GM12865 (cell line): ENCODE measurements at places on chromosomes 7 and 10.

- no peak for DNase-seq
These were observed 47.6 kb downstream of the GDI2 start for GRCh38 chr10:5765617-5766016.

DNA sequence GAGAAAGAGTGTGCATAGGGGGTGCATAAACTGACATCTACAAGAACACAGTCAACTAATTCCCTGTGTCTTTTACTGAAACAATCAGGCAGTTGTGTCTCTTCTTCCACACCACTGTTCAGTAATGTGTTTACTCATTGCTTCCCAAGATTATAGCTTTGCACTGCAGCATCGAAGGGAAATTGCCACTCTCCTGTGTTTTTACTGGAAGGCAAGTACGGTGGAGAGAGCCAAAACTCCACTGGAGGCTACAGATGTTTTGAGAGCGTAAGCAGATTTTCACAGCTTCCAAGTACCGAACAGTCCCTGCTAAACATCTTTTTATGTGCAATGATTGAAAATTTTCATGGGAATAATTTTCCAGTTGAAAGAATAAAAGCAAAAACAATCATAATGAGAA, 510.5 kb upstream of the AKR1E2 start:
- no peak for DNase-seq

- no peak for DNase-seq
These were observed 10.8 kb upstream of the GSDME start for GRCh38 chr7:24767878-24768569.

DNA sequence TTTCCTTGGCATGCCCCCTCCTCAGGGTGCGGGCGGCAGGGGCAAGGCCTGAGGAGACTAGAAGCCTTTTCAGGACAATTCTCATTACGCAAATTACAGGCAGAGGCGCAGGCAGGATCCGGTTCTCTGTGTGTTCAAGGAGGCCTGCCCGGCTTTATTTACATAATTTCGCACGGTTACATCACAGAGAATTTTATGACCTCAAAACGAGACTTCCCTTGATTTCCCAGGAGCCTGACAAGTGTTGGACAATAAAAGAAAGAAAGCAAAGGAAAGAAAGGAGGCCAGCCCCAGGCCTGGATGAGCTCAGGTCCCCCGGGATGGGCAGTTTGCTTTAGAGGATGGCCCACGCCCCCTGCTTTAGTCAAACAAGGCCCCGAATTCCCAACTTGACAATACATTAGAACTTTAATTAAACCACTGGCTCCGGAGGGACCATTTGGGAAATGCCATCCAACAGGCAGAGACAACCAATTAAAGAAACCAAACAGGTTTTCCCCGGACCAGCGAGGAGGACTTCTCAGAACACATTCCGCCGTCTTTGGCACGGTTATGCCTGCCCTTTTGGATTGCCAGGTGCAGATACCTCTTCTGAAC, 2.9 kb downstream of the MNX1 start:
- DNase-seq: no peak

DNA sequence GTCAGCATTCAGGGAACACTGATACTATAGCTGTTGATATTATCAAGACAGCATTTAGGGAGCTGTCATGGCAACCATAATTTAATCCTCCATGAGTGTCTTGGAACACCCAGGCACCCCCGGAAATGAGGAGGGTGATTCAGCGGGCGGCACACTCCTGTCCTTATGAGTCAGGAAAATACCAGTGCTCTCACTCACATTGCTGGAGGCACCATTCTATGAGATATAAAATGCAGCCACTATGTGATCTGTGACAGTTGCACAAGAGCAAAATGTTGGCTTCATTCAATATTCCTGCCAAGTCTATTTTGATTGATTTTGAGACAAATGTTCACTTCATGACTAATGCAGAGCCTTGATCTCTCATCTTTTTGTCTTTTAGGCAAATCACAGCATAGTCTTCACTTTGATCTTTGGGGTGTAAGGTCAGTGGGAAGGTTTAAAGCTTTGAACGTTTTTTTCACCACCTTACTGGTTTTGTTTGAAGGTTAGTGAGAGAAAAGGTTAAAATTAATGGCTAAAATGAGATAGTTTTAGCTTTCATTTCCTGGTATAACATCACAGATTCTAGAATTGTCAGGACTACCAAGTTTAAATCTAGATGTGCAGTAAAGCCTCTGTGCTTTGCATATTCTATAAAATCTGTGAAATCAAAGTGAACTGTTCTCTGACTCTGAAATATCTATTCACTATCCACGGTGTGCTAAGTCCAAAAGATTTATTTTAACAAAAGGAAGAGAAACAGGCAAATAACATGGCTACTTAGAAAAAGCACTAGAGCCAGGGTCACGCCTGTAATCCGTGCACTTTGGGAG, 12.4 kb upstream of the ARHGAP12 start:
- DNase-seq: no peak

DNA sequence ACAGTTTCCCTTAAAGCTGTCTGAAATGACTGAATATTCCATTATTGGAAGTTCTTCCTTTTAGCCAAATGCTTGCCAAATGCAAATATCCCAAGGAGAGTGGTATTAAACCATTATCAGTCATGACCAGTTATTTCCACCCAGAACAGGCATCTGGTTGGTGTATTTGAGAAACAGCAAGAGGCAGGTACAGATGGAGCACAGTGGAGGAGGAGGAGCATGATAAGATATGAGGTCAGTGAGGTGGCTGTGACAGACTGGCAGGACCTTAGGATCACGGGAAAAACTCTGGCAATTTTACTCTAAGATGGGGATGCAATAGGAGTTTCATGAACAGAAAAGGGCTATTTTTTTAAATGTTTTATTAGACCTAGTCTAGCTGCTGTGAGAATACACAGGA, 6.4 kb downstream of the HEPACAM2 start:
- DNase-seq: no peak

DNA sequence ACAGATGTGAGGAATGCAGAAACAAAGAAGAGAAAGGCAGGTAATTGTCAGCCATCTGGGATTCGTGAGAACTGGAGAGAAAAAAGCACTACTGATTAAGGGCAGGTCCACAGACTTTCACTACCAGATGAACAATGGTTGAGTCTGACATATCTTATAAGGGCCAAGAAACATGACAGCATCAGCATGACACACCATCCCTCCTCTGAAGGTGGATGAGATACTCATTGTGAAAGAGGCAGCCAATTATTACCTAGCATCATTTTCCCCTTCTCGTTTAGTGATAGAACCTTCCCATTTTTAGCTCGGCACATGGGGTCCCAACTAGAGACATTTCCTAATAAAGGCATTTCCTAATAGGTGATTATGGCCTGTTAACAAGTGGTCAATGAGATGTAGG, 19.2 kb upstream of the MET start:
- no peak for DNase-seq
